OCI-LY7 (cell line): ENCODE measurements at places on chromosomes 13 and 19. TPM values are rescaled to one million over a fixed set of nuclear protein-coding genes. Genes with fewer than 3 reads are reported as not detected.

The PCDH17 gene
- total RNA-seq = not detected in 2 replicates

- no peak for DNase-seq
Observed at GRCh38 chr13:64293923-64294322, 2878.3 kb upstream of the PCDH20 start.

DNA sequence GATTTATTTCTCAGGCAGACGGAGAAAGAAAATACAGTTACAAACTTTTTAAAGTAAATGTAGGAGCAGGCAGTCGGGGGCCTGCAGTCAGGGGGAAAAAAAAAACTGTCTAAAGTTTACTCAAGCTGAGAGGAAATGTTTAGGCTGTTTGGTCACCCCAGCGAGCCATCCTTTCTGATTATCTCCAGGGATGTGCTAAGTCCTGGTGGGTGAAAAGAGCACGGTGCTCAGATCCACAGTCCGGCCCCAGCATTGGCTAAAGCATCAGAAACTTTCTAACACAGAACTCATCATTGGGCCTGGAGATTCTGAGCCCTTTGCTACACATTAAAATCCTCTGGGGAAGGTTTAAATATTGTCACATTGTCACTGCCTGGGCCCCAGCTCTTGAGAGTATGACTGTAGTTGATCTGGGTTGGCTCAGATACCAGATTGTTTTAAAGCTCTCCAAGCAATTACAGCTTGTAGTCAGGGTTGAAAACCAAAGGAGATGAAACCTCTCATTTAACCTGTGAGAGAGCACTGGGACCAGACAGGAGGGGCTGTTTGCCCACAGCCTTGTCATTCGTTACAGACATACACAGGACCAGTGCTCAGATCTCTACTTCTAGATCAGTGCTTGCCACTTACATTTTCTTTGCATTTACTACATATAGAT lies 131.1 kb upstream of the HTR2A start:
- DNase-seq = no peak

DNA sequence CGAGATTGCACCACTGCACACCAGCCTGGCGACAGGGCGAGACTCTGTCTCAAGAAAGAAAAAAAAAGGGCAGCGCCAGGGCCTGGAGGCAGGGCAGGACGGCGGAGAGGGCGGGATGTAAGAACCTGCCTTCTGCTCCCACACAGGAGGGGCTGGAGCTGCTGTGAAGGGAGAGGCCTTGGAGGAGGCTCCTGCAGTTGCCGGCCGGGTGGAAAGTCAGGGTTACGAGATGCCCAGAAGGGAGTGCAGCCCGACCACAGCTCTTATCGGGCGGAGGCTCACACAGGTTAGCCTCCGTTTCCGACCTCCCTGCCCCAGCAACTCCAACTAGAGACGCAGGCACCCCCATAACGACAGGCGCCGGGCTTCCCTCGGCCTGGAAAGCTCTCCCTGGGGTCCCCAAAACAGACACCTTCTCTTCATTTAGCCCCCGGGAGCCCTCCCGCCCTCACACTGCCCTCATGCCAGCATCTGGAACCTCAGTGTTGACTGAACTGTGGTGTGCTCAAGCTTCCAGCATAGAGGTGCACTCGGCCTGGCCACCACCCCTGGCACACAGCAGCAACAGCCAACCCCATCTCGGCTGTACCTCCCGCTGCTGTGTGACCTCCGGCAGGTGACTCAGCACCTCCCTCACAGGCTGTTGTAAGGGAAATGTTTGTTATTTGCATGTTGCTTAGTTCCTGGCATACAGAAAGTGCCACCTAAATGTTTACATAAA lies 1.4 kb downstream of the PLPP2 start:
- DNase-seq = no peak
